ENCODE measurements at places on chromosomes 11 and 22.

DNA sequence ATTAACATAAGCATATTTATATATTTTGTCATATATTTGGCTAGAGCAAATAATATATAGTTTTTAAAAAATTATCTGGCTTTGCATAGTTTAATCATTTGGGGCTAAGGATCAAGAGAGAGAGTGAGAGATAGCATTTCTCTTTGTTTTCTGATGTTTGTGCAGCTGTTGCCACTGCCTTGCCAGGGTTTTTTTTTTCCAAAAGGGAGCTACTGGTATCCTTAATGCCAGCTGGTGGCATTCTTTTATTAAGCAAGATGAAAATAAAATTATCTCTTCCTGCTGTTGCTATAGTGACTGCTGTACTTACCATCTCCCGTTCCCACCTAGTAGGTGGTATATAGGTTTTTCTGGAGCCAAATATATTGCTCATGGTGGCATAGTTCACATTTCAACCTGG, 793.3 kb upstream of the ARHGAP42 start:
- H3K4me1 ChIP-seq, result no peaks in the 10 kb centered on the region
- DNase-seq, result no peak
- no peaks in the 10 kb centered on the region for H3K36me3 ChIP-seq
- H3K27me3 ChIP-seq, result no peaks in the 10 kb centered on the region
- no peak overlapping the region for H3K27ac ChIP-seq

GRCh38 chr11:92480499-92480898, 255.9 kb downstream of the FAT3 start:
- H3K27ac ChIP-seq, result no peak overlapping the region
- no peak overlapping the region for H3K4me3 ChIP-seq
- H3K27me3 ChIP-seq, result no peaks in the 10 kb centered on the region
- H3K4me1 ChIP-seq, result no peaks in the 10 kb centered on the region
- no peaks in the 10 kb centered on the region for H3K36me3 ChIP-seq

- no peaks in the 10 kb centered on the region for H3K27me3 ChIP-seq
- H3K4me3 ChIP-seq, result no peak overlapping the region
- H3K27ac ChIP-seq, result no peak overlapping the region
Measured at GRCh38 chr11:57314221-57314973, 10.4 kb downstream of the TNKS1BP1 start.

- no peak overlapping the region for H3K4me3 ChIP-seq
- no peak overlapping the region for H3K27ac ChIP-seq
- DNase-seq, result peak; percentile 22
- H3K27me3 ChIP-seq, result no peaks in the 10 kb centered on the region
- no peaks in the 10 kb centered on the region for H3K4me1 ChIP-seq
- no peaks in the 10 kb centered on the region for H3K36me3 ChIP-seq
Measured at GRCh38 chr11:102771351-102771750, 9.1 kb downstream of the MMP10 start.

- no peak overlapping the region for H3K4me3 ChIP-seq
- H3K27ac ChIP-seq, result no peak overlapping the region
- no peak for DNase-seq
- peaks cover 3% of the 10 kb centered on the region for H3K4me1 ChIP-seq
- H3K27me3 ChIP-seq, result no peaks in the 10 kb centered on the region
Measured at GRCh38 chr11:122895563-122895962, 13.0 kb downstream of the JHY start.

DNA sequence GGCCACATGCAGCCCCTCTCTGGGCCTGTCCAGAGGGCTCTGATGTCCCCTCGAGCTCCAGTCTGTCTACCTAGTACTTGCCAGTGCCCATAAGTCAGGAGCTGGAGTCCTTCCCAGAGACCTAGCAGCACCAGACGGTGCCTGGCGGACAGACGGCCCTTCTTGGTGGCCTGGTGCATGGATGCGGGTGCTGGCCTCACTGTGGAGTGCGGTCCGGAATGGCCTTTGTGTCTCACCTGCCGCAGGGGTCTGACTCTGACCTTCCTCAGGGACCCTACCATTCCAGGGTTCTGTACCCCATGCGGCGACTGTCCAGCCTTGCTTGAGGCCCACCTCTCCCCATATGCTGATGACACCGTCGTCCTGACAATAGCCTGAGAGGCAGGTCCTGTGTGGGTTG, 29.4 kb upstream of the SMIM38 start:
- no peak for DNase-seq
- H3K4me1 ChIP-seq, result peaks cover 17% of the 10 kb centered on the region
- no peak overlapping the region for H3K27ac ChIP-seq
- H3K4me3 ChIP-seq, result no peak overlapping the region
- H3K36me3 ChIP-seq, result no peaks in the 10 kb centered on the region

DNA sequence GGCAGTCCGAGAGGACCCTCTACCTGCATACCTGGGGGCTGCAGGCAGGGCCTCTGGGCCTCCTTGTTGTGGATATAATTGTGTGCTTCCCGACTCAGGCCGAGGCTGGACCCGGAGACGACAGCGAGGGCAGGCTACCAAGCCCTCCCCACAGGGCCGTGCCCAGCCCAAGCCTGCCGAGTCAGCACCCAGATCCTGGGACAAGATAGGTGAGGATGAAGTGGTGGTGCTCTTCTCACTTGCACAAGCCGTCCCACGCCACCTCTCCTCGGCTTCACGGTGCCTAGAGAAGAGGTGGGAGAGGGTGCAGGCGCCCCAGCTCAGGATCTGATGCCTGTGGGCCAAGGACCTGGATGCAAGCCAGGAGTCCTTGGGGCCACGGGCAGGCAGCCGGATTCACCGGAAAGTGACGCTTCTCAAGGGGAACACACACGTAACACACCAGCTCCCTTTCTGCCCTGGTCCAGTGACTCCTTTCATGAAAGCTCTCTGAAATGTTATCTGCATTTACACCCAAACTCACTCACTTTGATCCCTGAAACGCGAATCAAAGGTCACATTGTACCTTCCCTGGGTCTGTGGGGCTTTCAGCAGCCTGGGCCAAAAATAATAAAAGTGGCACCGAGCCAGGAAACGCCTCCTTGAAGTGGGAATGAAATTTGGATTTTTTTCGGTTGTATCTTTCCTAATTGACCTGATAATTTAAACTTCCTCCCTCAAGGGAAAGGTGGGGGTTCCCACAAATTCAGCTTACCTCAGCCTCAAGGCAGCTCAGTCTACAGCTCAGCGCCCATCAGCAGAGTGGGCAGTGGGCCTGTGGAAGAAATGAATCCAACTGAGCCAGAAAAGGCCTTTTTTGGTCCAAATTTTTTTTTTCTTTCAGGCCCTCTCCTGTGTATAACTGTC, 1.1 kb upstream of the GNB1L start:
- peak; percentile 35 for DNase-seq
- peaks cover 16% of the 10 kb centered on the region for H3K4me1 ChIP-seq
- H3K27ac ChIP-seq, result peak overlapping the region; percentile 79

DNA sequence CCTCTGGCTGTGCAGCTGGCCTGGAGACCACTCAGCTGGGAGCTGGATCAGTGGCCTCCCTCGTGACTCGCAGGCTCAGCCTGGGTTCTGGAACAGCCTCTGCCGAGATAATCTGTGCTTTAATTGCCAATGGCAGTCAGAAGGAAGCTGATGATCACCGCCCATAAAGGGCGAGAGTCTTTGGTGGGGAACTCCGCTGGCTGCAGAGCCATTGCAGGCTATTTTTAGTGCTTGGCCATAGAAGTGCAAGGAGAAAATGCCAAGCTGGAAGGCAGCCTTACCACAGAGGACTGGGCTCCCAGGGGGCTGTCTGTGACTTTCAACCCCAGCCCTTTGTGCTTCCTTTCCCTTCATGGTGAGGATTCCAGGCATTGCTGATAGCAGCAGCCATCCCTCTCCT, 62.2 kb upstream of the TENM4 start:
- no peaks in the 10 kb centered on the region for H3K36me3 ChIP-seq
- H3K4me3 ChIP-seq, result no peak overlapping the region
- H3K4me1 ChIP-seq, result no peaks in the 10 kb centered on the region
- H3K27ac ChIP-seq, result no peak overlapping the region
- DNase-seq, result no peak
- H3K27me3 ChIP-seq, result peaks cover 13% of the 10 kb centered on the region

DNA sequence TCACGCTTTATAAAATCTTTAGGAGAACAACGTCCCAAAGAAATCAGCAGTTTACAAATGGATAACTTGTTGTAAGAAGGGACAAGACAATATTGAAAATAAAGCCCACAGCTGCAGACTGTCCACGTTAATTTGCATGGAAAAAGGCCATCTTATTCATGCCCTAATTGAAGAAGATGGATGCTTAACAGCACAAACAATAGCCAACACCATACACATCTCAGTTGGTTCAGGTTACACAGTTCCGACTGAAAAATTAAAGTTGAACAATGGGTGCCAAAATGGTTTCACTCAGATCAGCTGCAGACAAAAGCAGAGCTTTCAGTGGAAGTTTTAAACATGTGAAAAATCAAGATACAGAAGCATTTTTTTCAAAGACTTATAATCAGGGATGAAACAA, 314.2 kb downstream of the RAB38 start:
- H3K27me3 ChIP-seq, result no peaks in the 10 kb centered on the region
- H3K36me3 ChIP-seq, result no peaks in the 10 kb centered on the region
- no peaks in the 10 kb centered on the region for H3K4me1 ChIP-seq
- no peak overlapping the region for H3K4me3 ChIP-seq
- no peak overlapping the region for H3K27ac ChIP-seq

DNA sequence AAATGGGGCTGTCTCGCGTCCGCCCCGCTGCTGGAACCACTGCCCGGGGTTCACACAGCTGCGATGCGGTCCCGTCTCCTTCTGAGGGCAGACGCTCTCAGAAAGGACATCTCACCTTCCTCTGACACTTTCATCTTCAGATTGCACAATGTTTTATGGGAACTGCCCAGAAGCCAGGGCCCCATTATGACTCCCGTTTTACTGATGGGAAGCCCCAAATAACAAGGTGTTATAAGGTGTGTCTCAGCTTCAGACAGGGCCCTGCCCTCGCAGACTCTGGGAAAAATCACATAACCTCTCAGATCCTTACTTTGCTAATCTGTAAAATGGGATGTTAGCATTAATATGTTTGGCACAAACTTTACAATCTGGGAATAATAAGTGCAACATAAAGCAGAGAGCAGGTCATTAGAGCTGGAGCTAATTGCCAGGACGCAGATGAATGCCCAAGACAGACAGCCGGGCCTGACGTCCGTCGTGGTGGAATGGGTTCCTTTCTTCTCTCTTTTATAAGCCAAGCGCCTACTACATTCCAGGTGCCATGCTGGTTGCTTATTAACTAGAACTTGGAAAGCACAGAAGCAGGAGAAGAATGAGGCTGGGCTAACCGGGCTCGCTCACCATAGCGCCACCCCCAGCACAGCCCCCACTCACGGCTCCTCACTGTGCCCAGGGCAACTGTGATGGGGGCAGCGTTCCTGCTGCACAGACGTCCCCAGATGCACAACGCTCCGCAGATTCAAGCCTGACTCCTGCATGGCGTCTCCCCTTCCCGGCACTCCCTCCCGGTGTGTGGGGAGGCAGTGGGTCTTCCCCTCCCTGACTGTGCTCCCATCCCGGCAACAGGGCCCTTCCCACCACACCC, 43.8 kb downstream of the TRMU start:
- H3K4me1 ChIP-seq, result no peaks in the 10 kb centered on the region
- H3K27me3 ChIP-seq, result peaks cover 12% of the 10 kb centered on the region

DNA sequence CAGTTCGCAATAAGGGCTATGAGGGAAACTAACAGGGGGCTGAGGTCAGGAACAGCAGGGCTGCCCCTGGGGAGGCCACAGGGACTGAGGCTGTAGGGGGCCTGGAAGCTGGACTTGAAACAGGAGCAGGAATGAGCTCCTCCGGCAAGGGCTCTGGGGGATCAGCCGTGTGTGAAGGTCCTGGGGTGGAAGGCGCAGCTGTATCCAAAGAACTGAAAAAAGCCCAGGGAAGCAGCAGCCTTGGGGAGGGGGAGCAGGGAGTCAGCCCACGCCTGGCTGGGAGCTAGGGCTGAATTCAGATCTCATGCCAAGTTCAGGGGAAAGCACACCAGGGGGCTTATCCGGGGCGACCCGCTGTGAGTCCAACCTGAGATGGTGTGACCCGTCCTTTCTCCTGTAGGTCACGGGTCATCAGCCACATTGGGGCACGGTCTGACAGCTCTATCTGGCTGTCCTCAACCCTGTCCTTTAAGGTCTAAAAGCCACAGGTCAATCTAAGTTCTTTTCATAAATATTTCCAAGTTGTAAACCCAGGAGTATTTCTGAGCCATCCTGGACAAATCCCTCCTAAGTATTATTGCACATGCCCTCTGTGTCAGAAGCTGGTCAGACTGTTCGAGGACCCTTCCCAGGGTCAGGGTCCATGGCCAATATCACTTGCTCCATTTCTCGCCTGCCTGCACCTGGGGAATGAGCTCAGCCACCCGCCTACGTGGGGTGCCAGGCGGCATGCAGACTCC, 18.0 kb downstream of the TP53AIP1 start:
- H3K4me3 ChIP-seq, result no peak overlapping the region
- peaks cover under 1% of the 10 kb centered on the region for H3K4me1 ChIP-seq
- no peak for DNase-seq
- H3K27me3 ChIP-seq, result peaks cover 34% of the 10 kb centered on the region
- no peaks in the 10 kb centered on the region for H3K36me3 ChIP-seq
- H3K27ac ChIP-seq, result no peak overlapping the region

DNA sequence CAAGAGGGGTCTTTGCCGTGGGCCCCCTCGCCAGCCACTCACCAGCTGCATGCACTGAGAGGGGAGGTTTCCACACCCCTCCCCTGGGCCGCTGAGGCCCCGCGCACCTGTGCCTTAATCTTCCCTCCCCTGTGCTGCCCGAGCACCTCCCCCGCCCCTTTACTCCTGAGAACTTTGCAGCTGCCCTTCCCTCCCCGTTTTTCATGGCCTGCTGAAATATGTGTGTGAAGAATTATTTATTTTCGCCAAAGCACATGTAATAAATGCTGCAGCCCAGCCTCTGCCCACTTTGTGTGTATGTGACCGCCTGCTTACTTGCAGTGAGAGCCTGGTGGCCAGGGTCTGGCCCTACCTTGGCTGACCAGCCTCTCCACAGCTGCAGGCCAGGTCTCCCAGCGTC, 2.8 kb upstream of the CRACR2B start:
- H3K36me3 ChIP-seq, result peaks cover 30% of the 10 kb centered on the region
- H3K27me3 ChIP-seq, result peaks cover 6% of the 10 kb centered on the region
- H3K27ac ChIP-seq, result no peak overlapping the region
- H3K4me3 ChIP-seq, result no peak overlapping the region
- H3K4me1 ChIP-seq, result peaks cover 26% of the 10 kb centered on the region

GRCh38 chr11:123313262-123313661, 116.8 kb upstream of the GRAMD1B start:
- no peaks in the 10 kb centered on the region for H3K4me1 ChIP-seq
- H3K27me3 ChIP-seq, result peaks cover 22% of the 10 kb centered on the region
- H3K27ac ChIP-seq, result no peak overlapping the region
- no peak overlapping the region for H3K4me3 ChIP-seq
- no peak for DNase-seq

- DNase-seq, result no peak
- no peaks in the 10 kb centered on the region for H3K36me3 ChIP-seq
- no peak overlapping the region for H3K27ac ChIP-seq
- no peak overlapping the region for H3K4me3 ChIP-seq
Measured at GRCh38 chr11:101885631-101886030, 29.2 kb upstream of the CEP126 start.

DNA sequence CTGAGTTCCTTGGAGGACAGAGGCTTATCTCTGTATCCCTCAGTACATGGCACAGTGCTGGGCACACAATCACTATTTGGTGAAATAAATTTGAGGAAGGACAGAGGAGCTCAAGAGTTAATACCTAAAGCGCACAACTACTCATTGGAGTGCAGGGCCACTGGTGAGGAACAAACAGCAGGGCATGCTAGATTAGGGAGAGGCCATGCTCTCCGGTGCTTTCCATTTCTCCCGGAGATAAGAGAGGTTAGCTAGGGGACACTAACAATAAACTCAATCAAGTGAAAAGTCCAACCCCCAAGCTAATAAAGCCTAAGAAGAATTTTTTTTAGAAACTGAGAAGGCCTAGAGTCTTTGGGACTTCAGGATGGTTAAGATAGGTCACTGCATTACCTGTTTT, 29.1 kb downstream of the NFRKB start:
- peaks cover 53% of the 10 kb centered on the region for H3K36me3 ChIP-seq
- no peak overlapping the region for H3K27ac ChIP-seq
- no peaks in the 10 kb centered on the region for H3K27me3 ChIP-seq
- H3K4me1 ChIP-seq, result peaks cover 3% of the 10 kb centered on the region
